Right lung (tissue), 10 donors: ENCODE measurements at places on chromosomes 12 and 14.
A peak's percentile ranks its signal among the peaks of the same experiment; 100 is the strongest.

DNA sequence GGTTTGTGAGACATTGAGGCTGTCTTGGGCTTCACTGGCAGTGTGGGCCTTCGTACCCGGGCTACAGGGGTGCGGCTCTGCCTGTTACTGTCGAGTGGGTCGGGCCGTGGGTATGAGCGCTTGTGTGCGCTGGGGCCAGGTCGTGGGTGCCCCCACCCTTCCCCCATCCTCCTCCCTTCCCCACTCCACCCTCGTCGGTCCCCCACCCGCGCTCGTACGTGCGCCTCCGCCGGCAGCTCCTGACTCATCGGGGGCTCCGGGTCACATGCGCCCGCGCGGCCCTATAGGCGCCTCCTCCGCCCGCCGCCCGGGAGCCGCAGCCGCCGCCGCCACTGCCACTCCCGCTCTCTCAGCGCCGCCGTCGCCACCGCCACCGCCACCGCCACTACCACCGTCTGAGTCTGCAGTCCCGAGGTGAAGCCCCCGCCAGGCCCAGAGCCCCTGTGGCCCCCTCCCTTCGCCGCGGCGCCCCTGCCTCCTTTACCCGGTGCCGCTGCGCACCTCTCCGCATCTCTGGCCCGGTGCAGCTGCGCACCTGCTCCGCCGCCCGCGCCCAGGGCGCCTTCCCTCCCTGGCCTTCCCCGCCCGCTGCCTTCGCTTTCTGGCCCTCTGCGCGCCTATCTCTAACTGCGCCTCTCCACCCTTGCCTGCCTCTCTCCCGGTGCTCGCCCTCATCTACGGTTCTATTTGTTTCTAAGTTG is at the start of gene ENO2:
TSS of gene ENO2 (plus strand) at position 335 of the 701 bp plus-strand sequence. CDS start 1,253 bp downstream, outside the sequence.
- DNase-seq, result peak; percentile 38

DNA sequence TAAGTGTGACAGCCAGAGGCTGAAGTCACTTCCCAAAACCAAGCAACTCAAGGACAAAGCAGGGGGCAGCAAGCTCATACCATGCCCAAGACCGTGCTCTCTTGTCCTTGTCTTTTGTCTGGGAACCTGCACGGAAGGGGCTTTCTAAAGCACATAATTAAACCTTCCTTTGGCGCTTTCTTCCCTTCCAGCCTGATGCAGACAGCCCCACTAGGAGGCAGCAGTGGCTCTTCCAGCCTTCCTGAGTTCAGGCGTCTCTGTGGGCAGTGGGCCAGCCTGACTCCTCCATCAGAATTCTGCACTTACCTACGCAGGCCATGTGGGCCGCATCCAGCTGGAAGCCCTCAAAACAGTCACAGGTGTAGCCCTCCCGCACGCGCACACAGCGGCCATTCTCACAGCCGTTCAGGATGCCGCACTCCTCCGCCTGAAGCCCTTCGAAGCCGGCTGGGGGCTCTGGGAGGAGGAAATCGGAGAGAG is 7.6 kb downstream of the ISCA2 start:
- peak; percentile 74 for DNase-seq

- no peak for DNase-seq
These were observed 35.1 kb upstream of the LTBP2 start for GRCh38 chr14:74647061-74647677.

DNA sequence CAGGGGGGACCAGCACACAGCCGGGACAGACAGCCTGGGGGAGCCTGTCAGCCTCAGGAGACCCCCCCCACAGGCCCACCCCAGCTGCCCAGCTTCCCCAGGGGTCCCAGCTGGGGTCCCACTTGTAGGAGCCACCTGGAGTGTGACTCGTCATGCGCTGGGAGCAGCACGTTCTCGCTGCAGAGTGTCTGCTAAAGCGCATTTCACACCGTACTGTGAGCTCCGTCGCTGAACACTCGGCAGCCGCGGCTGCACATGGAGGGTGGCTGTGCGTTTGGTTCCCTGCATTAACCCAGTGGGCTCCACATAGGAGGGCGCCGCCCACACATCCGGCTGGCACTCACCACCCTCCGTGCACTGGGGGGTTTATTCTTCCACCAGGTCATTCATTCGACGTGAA is 56.7 kb downstream of the FBRSL1 start:
- DNase-seq, result no peak

- no peak for DNase-seq
These were observed 57.1 kb downstream of the METTL25 start for GRCh38 chr12:82415402-82415801.

DNA sequence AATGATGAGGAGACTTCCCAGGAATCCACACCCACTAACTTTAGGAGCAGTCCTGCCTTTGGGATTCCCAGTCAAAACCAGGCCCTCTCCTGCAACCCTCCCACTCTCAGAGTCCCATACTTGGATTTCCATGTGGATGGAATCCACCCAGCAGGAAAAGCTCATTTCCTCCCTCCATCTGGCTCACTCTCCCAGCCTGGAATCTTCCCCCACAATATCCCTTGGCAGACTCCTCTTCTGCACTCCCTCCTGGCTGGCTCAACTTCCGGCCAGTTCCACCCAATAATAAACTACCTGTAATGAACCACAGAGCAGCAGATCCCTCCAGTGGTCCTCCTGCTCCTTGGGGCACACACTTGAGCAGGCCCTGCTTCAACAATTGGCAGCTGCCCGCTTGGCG is 102.8 kb upstream of the EGLN3 start:
- DNase-seq, result peak; percentile 53
